Omental fat pad (tissue), 4 donors: ENCODE measurements at places on chromosomes 1 and 21. TPM values are rescaled to one million over a fixed set of nuclear protein-coding genes. Genes with fewer than 3 reads are reported as not detected.

DNA sequence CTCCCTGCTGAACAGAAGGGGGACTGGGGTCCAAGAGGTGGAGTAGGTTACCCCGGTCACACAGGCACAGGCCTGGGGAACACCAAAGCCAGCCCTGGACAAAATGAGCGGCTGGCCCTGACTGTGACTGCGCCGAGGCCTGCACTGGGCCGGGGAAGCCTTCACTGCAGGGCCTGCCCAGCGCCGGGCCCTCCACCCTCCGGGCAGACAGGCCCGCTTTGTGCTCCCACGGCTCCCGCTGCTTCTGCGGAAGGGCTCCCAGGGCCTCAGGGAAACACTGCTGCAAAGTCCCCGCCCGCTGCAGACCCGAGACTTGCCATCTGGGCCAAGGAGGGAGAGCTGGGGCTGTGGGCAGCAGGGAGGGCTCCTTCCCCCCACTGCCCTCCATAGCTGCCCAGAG, 35.3 kb downstream of the MEGF6 start:
- DNase-seq, result no peak

- DNase-seq, result no peak
These were observed 62.1 kb downstream of the PCNT start for GRCh38 chr21:46385846-46386733.

GRCh38 chr1:180577361-180577760, 18.6 kb downstream of the OVAAL start:
- DNase-seq, result no peak

DNA sequence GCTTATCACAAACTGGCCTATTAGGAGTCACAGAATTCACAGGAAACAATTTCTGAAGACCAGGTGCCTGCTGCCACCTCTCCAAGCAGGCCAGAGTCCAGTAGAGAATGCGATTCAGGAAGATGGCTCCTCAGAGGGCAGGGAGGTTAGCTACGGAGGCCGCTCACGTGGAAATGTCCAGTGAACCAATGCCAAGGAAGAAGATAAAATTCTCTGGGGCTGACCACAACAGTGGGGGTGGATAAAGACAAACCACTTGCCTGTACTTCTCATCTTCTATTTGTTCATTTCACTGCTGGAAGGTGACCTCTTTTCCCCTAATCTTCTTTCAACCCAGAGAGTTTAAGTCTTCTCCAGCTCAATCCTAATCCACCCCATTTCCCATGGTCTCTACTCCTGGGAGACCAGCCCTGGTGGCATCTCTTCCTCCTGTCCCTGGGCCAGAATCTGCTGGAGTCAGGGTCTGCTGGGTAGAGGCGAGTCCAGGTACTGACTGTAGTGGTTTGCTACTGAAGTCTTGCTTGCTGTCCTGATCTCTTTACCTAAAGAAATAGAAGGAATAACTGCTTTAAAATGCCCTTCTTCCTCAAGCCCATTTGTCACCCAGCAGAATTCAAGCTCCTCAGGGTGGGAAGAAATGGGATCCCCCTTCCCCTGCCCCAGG, 3.2 kb downstream of the PSRC1 start:
- DNase-seq, result no peak

DNA sequence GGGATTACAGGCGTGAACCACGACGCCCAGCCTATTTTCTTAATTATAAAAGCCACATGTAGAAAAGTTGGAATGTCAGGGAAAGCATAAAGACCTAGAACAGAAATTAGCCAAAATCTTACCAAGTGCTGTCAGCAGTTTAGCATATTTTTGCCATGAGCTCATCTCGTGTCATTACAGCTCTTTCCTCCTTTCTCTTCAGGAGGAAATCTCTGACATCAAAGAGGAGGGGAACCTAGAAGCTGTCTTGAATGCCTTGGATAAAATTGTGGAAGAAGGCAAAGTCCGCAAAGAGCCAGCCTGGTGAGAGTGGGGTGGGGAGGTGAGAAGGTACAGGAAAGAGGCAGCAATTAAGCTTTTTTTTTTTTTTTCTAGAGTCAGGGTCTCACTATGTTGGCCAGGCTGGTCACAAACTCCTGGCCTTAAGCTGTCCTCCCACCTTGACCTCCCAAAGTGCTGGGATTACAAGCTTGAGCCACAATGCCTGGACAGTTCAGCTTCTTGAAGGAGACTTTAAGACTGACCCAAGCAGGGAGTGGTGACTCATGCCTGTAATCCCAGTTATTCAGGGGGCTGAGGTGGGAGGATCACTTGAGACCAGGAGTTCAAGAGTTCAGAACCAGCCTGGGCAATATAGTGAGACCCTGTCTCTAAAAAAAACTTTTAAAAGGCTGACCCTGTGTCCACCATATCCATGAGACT, 8.4 kb upstream of the BGLAP start:
- DNase-seq, result no peak

DNA sequence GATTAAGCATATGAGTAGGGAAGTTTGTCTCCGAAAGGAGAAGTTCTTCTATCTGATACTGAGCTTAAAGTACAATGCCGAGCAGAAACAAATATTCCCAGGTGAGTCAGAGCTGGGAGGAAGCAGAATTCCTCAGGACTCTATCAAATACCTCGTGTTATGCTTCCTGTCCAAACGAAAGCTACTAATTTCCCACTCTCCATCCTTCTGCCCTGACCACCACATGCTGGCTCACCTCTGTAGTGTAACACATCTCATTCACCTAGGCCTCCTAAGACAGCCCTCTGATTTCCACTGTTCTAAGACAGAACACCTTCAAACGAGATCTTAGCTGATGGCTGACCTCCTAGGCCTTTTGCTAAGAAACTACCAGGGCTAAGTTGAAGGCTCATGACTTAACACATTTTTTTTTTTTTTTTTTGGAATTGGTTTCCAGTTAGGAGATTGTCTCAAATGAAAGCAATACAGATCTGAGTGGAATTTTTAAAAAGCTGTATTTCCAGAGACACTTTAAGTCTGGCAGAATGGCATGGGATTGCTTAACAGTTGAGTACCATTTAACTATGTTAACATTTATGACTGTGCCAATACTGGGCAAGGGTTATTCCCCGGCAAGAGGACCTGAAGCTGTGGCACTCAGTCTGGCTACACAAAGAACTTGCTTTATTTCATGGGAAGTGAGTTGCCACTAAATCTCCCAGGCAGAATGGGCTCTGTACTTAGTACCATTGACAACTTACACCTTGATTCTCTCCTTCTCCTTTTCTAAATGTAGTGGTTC, 583.4 kb downstream of the DPYD start:
- DNase-seq, result no peak

DNA sequence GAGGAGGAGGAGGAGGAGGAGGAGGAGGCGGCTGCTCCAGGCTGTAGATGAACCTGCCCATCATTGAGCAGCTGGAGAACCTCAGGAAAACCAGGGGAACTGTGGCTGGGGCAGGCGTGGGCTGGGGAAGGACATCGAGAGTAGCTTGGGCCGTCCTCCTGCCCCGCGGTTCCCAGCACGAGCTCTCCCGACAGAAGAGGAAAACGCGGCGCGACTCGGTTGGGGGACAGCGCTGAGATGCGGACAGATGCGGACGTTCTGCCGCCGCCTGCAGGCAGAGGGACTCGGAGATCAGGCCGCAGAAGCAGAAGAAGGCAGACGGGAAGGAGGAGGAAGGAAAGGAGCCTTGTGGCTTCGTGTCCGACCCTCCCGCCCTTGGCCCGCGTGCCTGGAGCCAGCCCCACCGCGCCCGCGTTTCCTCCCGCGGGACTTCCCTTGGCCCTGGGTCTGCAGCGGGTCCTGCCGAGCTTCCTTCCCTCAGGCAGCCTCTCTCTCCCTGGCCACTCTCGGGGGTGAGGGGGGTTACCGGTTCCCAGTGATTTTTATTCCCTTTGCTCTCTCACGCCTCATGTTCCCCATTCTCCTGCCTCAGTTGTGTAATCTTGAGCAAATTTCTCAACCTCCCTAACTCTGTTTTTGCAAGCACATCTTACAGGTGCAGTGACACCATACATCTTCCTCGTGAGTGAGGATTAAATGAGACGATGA, 1.7 kb upstream of the TNFRSF9 start:
- no peak for DNase-seq

DNA sequence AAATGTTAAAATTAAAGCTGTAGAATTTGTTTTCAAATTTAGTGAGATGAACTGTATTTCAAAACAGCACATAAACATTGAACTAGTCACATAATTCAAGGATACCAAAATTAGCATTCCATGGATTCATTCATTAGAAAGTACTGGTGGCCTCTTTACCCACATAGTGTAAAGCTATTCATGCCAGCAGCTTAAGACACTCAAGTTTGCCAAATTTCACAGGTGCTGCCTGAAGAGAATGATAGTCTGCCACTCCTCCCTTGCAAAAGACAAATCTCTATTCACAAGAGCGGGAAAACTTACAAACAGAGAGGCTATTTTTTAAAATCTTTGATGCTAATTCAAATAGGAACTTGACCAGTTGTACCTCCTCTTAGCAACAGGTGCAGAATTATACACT, 337.0 kb downstream of the BRINP3 start:
- no peak for DNase-seq

- no peak for DNase-seq
These were observed 24.4 kb downstream of the MCOLN2 start for GRCh38 chr1:84972377-84972987.

DNA sequence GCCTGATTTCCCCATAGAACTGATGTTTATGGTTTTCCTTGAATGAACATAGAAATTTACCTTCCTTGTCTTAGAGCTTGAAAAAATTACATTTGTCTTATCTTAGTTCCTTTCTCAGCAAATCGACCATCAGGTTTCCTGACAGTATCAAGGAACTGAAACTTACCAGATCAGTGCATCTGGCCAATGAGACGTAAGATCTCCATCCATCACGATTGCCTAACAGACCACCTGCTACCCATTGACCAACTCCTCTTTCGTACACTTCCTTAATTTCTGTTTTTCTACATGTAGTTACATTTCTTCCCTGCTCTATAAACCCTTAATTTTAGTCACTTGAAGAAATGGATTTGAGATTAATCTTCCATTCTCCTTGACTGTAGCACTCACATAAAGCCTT, 57.4 kb upstream of the TMPRSS15 start:
- no peak for DNase-seq

DNA sequence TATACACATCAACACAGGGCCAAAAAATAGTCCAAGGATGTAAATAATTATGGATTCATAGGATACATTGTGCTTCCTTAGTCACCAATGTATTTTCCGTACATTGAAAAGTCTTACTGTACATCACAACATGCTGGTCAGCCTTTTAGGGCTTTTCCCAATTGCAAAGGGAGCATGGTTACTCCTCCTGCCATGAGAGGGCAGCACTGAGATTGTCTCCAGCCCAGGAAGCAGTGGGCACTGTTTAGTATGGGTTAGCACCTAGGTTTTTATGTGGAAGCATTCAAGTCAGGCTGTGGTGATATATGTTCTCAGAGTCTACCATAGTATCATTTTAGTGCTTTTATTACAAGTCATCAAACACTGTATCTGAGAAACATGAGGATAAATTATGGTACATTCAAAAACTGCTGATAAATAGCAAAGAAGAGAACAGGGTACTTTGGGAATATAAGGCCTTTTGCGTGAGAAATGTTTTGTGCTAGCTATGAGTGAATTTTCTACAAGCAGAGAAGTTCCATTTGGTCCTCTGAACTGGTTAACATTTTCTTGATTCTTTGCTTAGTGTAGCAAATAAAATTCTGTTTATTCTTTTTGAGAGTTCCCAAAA, 34.0 kb downstream of the ST6GALNAC5 start:
- no peak for DNase-seq

- no peak for DNase-seq
These were observed 163.4 kb upstream of the CD34 start for GRCh38 chr1:208074353-208074752.

DNA sequence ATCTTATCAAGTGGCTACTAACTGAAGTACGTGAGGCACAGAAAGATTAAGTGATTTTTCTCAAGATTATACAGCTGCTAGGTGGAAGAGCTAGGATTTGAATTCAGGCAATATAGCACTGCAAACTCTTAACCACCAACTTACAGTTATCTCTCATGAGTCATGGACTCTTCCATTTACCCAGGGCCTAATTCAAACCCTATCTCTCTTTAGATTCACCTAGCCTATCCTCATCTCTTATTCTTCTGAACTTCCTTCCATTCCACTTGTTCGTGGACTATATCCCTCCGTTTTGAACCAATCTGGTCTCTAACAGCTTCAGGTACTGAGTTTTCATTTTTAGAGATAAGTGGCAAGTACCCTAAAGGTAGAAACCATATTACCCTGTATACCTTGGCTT, 92.8 kb upstream of the DMRTA2 start:
- DNase-seq, result no peak

GRCh38 chr1:12181568-12181967, 14.8 kb downstream of the TNFRSF1B start:
- DNase-seq, result no peak

DNA sequence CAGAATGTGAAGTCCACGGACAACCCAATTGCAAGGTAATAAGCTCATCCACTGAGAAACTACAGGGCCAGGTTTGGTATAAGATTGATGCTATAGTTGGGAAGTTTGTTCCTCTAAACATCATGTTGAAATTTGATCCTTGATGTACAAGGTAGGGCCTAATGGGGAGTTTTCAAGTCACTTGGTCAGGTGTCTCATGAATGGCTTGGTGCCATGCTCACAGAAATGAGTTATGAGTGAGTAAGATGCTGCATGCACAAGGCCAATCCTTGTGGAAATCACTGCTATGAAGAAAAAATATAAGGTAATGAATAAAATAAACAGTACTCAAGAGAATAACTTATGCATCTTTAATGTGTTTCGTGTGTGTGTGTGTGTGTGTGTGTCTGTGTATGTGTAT, 1891.2 kb downstream of the NCAM2 start:
- DNase-seq, result no peak

DNA sequence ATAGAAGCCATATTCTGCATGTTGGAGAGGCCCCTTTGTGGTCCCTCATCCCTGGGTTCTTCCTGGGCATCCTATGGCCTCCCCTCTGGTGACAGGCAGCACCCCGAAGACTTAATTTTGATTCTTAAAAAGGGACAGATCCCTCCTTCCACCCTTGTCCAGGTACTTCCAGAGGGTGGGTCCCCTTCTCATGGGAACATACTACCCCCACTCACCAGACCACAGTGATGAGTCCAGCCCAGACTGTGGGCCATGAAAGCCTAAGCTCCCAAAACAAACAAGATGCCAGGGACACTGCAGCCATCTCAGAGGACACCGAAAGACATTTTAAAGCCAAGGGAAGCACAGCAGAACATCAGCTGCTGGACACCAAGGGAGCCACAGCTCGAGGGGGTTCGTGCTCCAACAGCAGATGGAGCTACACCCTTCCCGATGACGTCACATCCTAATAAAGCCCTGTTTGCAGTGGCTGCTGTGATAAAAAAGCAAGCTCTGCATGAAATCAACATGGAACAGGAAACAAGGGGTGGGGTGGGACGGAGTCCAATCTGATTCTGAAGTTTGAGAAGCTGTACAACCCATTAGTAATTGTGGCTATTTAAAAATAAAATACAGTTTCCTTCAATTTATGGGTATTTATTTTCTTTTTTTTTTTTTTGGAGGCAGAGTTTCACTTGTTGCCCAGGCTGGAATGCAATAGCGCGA, 32.4 kb downstream of the GNB1 start:
- no peak for DNase-seq

LENEP gene
- total RNA-seq, result not detected

NLRP3 gene
- total RNA-seq, result 16.7 TPM

NBPF19 gene
- total RNA-seq, result 24.4 TPM

CELA3A gene
- 2.4 TPM for total RNA-seq

BSND gene
- not detected for total RNA-seq

SPAG17 gene
- 1.2 TPM for total RNA-seq

USP48 gene
- total RNA-seq, result 32.0 TPM

GSTM5 gene
- total RNA-seq, result 4.8 TPM

C1orf226 gene
- 4.3 TPM for total RNA-seq

UBE2U gene
- total RNA-seq, result not detected

HOOK1 gene
- total RNA-seq, result 3.7 TPM

TMEM82 gene
- not detected for total RNA-seq

S100A1 gene
- 6.0 TPM for total RNA-seq

SELP gene
- total RNA-seq, result 8.2 TPM

PLEKHA6 gene
- 2.9 TPM for total RNA-seq

NPPA gene
- total RNA-seq, result not detected

OSCP1 gene
- 6.1 TPM for total RNA-seq
